ENCODE measurements at places on chromosomes 16 and 17.
A peak's percentile ranks its signal among the peaks of the same experiment; 100 is the strongest.

DNA sequence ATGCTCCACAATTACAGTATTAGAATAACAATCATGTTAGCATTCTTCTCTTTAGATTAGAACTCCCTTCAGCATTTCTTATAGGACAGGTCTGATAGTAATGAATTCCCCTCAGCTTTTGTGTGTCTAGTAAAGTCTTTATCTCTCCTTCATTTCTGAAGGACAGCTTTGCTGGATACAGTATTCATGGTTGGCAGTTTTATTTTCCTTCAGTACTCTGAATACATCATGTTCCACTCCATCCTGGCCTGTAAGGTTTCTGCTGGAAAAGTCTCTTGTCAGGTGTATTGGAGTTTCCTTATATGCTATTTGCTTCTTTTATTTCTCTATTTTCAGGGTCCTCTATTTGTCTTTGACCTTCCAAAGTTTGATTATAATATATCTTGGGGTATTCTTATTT lies 4.0 kb upstream of the ABCA10 start:
- DNase-seq: no peak

- no peak for DNase-seq
Measured at GRCh38 chr17:46166692-46167249, 26.5 kb downstream of the KANSL1 start.

- no peak for DNase-seq
Measured at GRCh38 chr16:2091547-2092255, 43.9 kb downstream of the TSC2 start.

DNA sequence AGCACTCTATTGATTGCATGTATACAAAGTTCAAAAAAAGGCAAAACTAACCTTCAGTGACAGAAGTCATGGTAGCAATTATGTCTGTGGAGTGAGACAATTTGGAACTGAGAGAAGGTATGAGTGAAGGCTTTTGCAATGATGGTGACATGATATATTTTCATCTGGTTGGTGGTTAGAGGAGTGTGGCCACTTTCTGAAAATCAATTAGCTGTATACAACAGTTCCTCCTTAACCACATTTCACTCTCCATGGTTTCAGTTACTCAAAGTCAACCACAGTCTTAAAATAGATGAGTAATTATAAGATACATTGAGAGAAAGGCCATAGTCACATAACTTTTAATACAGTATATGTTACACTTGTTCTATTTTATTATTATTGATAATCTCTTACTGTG lies 26.2 kb downstream of the ADAMTS18 start:
- peak; percentile 8 for DNase-seq

- DNase-seq: no peak
Measured at GRCh38 chr17:81384929-81385319, 10.3 kb upstream of the BAHCC1 start.

DNA sequence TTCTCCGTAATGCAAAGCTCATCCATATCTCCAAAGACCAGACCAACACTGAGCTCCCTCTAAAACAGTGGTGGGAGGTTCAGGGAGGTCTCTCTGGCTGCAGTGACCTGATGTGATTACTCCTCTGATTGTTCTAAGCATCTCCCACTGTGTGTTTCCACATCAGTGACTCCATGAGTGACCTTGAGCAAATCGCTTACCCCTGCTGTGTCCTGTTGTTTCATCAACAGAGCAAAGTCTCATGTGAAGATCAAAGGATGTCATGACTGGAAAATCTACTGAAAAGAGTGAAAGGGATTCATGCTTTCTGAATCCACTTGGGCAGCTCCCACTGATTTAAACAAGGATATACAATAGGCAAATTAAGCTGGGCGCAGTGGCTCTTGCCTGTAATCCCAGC lies 352.9 kb downstream of the TMEM114 start:
- no peak for DNase-seq

DNA sequence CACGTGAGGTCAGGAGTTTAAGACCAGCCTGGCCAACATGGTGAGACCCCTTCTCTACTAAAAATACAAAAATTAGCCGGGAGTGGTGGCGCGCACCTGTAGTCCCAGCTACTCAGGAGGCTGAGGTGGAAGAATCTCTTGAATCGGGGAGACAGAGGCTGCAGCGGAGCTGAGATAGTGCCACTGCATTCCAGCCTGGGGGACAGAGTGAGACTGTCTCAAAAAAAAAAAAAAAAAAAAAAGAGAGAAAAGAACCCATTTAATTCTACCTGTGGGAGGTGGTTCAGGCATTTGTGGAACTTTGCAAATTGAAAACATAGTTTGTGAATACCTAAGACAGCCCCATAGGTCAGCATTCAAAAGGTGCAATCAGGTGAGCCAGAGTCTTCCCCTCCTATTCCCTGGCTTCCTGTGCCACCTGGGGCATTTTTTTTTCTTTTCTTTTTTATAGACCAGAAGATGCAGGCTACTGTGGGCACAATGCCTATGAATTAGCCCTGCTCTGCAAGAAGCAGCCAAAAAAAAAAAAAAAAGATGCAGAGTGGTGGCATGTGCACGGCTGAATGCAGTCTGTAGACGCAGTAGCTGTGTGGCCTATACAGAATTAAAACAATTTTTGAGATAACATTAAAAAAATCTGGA lies 9.1 kb upstream of the SOCS3 start:
- DNase-seq: no peak

DNA sequence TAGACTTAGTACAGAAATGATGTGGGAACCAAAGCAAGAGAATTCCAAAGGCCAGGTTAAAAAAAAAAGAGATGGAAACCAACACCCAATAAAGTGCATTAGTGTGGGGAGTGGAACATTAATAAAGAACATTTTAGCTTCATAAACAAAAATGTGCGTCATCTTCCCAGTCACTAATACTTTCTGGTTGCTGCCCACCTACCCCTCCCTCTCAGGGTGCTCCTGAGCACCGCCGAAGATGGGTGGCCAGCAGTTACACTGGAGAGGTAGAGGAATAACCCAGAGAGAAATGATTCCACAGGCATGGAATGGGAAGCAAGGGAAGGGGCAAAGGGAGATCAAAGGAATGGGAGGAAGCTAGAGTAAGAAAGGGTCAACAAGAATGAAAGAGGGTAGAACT lies 6.0 kb upstream of the CHD3 start:
- no peak for DNase-seq

- DNase-seq: no peak
Measured at GRCh38 chr16:54912720-54913119, 17.9 kb upstream of the IRX5 start.

DNA sequence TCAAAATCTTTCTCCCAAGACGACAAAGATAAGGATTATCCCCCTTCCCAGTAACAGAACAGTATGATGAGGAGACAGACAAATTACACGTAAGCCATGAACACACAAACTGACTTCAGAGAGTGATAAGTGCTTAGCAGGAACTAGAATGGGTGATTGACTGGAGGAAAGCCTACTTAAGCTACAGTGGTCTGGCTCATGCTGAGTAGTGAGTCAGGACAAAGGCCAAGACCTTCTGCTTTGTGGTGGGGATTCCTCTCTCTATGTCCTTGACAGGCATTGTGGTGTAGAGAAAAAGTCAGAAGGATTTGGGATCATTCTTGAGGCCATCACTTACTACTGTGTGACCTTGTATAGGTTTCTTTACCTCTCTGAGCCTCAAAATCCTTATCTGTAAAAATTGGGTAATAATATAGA lies 381.9 kb upstream of the CCL2 start:
- no peak for DNase-seq

- DNase-seq: no peak
Measured at GRCh38 chr17:57544834-57545463, 200.2 kb downstream of the CCDC182 start.

DNA sequence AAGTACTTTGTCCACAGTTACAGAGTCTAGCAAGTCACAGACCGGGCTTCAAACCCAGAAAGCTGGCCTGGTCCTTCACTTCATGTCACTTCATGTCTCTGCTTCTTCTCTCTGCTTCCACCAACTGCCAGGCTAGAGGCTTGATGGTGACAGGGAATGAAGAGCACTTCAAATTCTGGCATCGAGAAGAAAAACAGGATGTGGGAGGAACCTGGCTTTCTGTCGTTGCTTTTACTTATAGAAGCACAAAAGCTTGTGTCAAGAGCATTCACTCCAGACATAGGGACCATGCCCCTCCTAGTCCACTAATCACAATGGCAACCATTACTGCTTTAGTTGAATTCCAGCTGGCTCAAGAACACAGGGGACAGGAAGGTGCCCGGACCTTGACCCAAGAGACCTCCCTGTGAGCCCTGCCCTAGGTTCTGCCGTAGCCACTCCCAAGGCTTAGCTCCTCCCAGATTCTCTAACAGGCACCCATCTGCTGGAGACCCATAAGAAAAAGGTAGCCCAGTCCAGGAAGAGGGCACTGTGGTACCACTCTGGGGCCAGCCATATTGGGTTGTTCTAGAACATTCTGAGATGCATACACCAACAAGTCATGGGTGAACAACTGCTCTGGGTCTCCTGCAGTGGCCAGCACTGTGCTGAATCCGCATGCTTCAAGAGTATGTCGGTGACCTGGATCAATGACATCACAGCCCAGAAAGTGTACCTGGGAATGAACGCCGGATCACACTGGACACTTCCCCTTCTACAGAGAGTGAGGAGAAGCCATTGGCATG lies 181.8 kb downstream of the C16orf95 start:
- DNase-seq: no peak

- DNase-seq: no peak
Measured at GRCh38 chr16:57556941-57557541, 14.6 kb downstream of the ADGRG5 start.

GRCh38 chr17:7327056-7327455 lies 2.1 kb downstream of the NEURL4 start:
- no peak for DNase-seq

DNA sequence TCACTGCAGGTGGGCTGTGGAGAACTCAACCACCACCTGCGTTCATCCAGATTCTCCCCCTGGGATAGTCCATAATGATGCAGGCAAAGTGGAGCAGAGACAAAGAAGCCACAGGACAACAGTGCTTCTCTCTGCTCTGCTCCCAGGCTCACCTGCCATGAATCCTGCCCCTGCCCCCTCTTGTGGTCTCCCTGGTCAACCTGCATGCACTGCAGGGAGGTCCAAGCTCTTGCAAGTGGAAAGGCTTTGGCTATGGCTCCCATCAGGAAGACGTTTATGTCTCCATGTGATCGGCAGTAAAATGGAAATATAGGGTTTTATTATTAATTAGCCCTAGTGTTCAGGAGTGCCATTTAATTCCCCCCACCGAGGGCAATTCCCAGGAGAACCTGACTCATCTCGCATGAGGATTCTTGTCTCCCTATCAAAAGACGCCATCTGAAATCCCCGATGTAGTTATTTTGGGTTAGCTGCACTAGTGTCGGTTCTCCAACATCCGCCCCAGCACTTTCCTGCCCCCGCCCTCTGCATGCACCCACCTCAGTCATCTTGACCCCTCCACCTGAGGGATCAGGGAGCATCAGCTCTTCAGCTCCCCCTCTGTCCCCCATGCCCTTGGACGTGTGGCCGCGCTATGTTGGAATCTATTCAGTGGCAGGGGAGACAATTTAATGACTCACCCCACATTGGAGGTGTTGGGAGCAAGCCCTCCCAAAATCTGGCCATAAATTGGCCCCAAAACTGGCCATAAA lies 91.8 kb downstream of the KCNJ12 start:
- DNase-seq: no peak

DNA sequence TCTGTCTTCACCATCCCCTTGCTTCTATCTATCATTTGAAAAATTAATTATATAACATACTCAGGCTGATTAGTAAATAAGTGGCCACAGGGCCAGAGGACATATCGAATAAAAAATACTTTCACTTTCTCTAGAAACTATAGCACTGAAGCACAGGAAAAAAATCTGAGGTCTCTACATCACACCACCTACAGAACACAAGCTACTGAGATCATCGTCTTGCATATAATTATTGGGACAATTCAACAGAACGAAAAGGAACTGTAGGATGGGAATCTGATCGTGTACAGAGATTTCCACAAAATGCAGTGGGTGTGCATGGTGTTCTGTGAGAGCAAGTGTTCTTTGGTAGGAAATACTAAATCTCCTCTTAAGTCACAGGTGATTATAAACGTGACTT lies 289.6 kb upstream of the ERCC4 start:
- no peak for DNase-seq

DNA sequence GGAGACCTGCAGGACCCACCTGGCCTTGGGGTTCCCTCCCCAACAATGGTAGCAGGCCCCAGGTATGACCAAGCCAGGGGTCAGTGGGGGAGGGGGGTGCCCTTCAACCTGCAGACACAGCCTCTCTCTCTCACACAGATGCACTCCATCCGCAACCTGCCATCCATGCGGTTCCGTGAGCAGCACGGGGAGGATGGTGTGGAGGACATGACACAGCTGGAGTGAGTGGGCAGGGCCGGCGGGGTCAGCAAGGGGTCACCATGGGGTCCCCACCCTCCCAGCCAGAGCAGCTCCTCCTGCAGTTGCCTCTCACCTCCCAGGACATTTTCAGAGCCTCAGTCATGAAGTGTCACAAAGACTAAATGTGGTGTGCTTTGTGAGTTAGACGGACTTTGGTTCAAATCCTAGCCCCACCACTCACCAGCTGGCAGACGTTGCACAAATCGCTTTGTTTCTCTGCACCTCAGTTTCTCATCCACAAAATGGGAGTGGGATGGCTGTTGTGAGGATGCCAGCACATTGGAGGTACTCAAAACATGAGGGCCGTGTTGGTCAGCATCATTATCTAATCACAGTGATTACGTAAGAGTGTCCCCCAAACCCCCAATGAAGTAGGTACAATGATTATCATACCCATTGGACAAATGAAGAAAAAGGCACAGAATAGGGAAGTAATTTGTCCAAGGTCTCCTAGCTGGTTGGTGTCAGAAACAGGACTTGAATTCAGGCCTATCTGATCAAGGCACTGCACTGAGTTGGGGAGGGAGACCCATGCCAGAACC lies 16.0 kb downstream of the MYO15A start:
- DNase-seq: no peak

GRCh38 chr17:68776451-68776850 lies 175.3 kb upstream of the FAM20A start:
- no peak for DNase-seq

GRCh38 chr17:3827124-3827773 lies 18.8 kb downstream of the NCBP3 start:
- peak; percentile 35 for DNase-seq
